T follicular helper cell (primary cell): ENCODE measurements at places on chromosomes 16 and 17.

DNA sequence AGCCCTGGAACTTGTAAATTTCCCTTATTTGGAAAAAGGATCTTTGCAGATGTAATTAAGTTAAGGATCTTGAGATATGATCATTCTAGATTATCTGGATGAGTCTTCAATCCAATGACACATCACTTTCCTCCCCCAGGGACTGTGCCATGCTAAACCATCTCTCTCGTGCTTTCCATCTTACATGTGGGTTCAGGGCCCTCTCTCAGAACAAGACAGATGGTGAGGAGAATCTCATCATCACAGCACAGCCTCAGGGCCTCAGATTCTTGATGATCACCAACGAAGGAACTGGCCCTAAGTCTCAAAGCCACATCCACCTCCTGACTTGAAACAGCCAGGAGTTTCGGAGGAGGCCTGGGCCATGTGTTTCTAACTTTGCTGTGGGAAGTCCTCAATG lies 78.7 kb downstream of the LITAF start:
- no peak for DNase-seq

- no peak for DNase-seq
These were observed 67.5 kb downstream of the XYLT1 start for GRCh38 chr16:17403156-17403809.

DNA sequence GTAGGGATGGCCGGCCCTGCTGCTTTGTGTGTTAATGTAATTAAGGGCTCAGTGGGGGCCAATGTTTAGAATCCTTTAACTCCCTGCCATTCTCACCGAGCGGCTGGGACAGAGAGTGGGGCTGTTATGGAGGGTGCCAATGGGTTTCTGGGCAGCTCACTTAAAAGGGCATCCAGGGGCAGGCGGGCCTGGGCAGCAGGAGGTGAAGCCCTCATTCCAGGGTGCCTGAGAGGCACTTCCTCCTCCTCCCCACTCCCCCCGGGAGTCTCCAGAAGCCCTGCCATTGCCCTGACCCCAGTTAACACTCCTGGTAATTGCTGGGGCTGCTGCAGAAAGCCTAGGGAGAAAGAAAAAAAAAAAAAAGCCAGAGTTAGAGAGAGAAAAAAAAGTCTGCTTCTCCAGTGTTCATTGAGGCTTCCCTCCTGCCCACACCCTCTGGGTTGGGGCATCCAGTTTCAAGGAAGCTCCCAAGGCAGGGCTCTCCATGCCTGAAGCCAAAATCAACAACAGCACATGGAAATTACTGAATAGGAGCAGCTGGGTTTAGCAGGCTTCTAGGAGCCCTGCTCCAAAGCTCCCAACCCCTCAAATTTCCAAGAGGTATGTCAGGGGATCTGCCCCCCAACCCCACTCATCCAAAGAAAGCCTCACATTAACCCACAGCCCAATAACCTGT lies 28.0 kb downstream of the CUEDC1 start:
- no peak for DNase-seq

DNA sequence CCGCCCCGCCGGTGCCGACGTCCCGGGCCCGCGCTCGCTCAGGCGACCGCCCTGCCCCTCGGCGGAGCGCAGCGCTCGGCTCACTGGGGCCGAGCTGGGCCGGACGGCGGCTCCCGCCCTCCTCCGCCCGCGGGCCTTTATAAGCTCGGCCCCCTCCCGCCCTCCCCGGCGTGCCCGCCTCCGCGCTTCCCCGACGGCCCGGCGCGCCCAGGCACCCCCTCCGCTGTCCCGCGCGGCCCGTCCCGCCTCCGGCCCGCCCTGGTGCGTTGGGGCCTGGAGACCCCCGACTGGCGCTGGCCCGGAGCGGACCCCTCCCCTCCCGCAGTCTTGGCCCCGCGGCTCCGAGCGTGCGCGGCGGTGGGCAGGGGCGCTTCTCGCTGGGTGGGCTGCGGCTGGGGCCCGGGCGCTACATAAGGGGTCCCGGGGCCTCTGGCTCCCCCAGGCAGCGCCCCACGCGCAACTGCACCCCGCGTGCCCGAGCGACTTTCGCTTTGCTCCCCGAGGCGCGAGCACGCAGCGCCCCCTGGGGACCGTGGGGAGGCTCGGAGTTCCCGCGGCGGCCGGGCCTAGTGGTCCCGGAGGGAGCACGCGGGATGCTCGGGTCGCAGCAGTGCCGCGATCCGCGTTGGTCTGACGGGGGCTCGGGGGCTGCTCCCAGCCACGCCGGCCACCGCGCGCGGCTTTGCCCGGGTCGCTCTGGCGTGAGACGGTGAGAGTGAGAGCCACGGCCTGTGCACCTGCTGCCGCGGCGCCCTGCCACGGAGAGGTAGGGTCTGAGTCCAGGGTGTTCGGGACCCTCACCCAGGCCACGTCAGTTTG lies at the start of gene PIEZO1:
TSS of gene PIEZO1 (minus strand) at position 115 of the 819 bp plus-strand sequence. CDS start 256 bp downstream, outside the sequence.
- peak; percentile 81 for DNase-seq

- DNase-seq: no peak
These were observed 147.9 kb upstream of the CHMP6 start for GRCh38 chr17:80843741-80844156.

- DNase-seq: no peak
These were observed 7.1 kb downstream of the UBE2O start for GRCh38 chr17:76445697-76446448.

DNA sequence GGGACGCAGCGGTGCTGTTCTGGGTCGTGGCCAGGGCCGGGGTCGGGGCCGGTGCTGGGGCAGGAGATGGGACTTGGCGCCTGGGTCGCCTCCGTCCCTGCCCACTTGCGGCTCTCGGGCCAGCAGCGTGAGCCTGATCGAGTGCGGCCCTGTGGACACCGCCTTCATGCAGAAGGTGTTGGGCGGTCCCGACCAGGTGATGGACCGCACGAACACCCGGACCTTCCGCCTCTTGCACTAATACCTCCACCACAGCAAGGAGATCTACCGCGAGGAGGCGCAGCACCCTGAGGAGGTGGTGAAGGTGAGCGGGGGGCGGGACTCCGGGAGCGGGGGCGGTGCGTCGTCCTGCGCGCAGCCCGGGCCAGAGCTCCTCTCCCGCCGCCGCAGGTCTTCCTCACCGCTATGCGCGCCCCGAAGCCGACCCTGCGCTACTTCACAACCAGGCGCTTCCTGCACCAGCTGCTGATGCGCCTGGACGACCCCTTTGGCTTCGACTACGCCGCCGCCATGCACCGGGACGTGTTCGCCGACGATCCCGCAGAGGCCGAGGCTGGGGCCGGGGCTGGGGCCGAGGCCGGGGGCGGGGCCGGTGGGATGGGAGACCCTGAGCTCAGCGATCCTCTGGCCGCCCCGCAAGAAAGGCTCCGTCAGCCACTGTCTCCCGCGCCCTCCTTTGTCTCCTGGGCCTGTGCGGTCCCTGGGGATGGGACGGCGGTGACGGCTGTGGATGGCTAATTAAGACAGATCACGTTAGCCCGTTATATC lies 4.5 kb upstream of the HSD17B1 start:
- DNase-seq: peak; percentile 66

GRCh38 chr16:58471209-58471975 lies 28.6 kb upstream of the NDRG4 start:
- DNase-seq: no peak

DNA sequence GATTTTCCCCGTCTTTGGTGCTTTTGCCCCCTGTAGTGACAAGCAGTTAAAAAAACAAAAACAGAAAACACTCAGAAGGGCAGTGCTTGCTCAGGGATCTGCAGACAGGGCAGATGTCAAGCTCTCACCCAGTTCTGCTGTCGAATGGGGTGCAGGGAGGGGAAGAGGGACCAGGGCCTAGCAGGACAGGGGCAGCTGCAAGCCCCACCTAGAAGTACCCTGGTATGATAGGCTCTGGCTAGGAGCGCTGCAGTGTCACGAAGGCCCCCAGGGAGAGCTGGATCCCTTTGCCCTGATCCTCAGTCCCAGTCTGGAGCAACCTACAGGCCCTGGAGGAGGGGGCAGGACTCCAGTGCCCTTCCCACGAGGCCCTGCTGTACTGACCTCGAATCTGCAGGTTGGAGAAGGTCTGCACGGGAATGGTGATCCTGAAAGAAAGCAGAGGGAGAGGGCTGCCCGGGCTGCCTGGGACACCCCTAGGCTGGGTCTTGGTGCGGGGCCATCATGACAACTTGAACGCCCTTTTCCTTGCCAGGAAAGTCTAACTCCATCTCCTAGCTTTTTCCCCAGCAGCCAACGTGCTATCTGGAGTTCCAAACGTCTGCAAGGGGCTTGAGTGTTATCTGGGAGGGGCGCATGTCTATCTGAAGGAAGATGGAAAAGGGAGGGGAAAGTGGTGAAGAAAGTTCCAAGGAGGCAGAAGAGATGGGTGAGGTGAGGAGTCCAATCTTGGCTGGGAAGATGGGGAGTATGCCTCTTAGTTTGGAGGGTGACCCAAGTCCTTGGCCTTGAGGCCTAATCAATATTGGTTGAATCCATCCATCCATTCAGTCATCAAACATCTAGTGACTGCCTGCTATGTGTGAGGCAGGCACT lies 4.8 kb downstream of the GFAP start:
- no peak for DNase-seq
